ENCODE measurements at places on chromosomes 3 and 15.

- DNase-seq = no peak
These were observed 129.4 kb upstream of the SNTN start for GRCh38 chr3:63523100-63523499.

DNA sequence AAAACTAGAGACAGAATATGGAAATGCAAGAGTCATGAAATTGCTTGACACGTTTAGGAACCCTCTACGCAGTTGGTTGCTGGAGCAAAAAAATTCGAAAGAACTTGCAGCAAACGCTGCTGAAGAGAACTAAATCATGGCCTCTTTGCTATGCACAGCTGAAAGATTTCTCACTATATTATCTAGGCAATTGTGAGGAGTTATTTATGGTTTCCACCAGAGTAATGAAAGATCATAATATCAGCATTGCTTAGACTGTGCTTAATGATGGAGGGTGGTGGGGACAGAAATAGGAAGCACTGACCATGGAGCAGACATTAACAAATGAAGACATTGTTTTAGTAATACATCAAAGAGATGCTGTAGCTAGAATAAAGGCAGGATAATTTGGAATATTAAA is 593.4 kb upstream of the ZNF717 start:
- no peak for DNase-seq

DNA sequence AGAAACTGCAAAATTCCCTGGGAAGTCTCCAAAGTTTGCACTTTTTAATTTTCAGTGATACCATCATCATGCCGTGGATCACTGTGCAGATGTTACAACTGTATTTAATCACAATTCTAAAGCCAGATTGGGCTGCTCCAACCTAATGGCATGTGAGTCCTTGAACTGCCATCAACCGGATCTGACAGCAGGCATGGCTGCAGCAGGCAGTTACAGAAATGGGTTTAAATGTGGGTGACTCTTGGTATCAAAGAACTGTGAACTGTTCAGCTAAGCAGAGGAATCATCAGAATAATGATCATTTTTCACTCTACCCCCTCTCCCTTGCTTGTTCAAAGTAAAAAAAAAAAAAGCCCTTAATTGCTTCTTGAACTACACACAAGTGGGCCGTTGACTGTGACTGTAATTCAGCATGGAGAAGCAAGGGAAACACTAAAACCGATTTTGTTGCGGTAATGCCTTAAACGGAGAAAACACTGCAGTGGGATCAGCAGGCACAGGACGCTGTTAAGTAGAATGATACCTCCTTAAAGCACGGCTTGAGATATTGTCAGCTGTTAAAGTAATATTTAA is 152.4 kb downstream of the RORA start:
- no peak for DNase-seq

- DNase-seq = no peak
These were observed 123.6 kb downstream of the CACNA1D start for GRCh38 chr3:53617893-53618523.

DNA sequence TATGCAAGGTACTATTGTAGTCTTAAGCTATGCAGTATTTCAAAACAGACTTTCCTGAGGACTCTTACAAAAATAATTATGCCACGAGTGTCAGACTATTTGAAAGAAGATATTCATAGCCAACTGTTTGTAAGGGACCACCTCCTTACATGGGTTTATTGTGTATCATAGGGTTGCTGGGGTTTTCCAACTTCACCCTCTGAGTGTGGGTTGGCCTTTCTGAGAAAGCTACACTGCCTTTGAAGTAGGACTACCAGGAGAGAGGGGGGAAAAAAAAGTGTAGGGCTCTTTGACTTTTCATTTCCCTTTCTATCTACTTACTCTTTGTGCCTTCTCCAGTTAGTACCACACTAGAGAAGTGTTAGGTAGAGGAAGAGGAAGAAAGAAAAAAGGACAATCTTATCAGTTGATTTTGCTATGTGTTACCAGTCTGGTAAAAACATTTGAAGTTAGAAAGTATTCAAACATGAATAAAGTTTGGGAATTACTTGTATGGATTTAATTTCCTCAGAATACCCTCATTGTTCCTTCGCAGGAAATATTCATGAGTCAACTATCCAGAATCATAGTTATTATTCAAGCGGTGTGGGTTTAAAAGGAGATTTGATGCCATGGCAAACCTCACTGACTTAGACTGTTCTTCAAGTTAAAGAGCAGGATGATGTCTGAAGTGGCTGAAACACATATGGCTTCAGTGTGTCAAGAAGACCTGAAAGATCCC is 329.3 kb upstream of the THBS1 start:
- no peak for DNase-seq

DNA sequence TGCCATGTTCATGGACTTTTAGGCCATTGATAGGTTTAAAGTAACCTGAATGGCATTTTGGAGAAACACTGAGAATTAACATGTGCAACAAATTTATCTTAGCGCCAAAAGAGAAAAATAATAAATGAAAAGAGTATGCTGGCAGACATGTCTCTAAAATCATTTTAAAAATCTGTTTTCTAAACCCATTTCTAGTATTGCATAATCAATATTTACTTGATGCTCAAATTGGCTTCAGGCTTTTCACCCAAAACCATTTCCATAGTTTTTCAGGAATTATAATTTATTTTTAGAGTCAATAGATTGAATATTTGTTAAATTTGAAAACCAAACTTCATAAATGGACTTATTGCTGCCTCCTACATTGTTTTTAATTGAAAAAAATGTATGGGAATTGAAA is 423.0 kb downstream of the PLOD2 start:
- DNase-seq = no peak

All from GM04504 (cell line).